ENCODE measurements at places on chromosomes 16 and 17. TPM values are rescaled to one million over a fixed set of nuclear protein-coding genes. Genes with fewer than 3 reads are reported as not detected.

SYT17 gene
- total RNA-seq = 5.3 TPM

ABCA5 gene
- 0.48 TPM for total RNA-seq

FMNL1 gene
- 1.7 TPM for total RNA-seq

- no peak for DNase-seq
These were observed 168.1 kb downstream of the XYLT1 start for GRCh38 chr16:17302620-17303019.

- no peak for DNase-seq
These were observed 31.3 kb upstream of the TEKT1 start for GRCh38 chr17:6862825-6863224.

TNRC6A gene
- 37.3 TPM for total RNA-seq

UBFD1 gene
- total RNA-seq = 68.2 TPM

GPS2 gene
- total RNA-seq = 60.2 TPM

DNA sequence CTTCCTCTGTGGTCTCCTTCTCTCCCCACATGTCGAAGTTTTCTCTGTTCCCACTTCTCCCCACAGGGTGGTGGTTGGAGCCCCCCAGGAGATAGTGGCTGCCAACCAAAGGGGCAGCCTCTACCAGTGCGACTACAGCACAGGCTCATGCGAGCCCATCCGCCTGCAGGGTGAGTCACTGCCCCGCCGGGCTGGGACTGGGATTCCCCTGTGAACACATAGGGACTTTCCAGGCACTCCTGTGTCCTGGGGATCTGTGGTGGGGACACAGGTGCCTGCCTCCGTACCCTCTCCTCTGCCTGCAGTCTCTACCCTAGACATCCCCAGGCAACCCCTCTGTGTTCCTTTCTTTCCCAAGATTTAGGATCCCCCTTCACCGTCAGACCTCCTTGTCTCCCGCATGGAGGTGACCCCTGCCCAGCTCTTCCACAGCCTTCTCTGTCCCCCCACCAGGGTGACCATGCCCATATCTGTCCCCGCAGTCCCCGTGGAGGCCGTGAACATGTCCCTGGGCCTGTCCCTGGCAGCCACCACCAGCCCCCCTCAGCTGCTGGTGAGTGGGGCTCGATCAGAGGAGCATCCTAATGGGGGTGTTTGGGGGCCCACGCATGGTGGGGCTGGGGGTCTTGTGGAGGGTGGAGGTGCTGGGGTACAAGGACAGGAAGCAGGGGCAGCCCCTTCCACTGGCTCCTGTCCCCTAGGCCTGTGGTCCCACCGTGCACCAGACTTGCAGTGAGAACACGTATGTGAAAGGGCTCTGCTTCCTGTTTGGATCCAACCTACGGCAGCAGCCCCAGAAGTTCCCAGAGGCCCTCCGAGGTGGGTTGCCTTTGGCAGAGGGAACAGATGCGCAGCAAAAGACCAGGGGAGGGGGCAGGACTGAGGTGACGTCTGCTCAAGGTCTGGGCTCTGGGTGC, 5.8 kb downstream of the ITGAM start:
- DNase-seq = peak; percentile 81

DNA sequence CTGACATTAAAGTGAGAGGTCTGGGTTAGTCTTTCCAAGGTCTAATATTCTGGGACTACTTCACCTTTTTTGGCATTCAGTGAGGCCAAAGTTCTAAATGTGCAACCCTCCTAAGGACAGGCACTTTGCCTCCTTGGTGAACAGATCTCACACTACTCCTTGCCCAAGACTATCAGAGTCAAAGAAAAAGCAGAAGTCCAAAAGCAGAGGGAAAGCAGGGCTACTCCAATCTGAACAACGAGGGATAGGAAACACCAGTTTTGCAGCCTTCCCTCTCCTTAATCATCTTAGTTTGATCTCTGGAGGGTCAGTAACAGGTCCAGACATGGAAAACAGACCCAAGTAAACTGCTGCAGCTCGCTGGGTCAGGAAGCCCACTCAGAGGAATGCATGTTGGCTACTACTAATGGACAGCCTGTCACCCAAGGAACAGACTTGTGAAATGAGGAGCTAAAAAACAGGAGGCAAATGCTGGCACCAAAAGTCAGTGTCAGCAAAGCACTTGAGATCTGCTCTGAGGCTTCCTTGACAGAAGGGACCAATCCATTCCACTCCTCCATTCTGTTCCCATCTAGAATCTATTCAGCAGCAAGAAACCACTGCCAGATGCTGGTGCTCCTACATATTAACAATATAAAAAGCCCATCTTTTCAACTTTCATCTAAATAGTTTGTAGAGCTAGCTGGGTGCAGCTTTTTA, 29.9 kb downstream of the DCUN1D3 start:
- no peak for DNase-seq

- no peak for DNase-seq
These were observed 9.9 kb downstream of the TMIGD1 start for GRCh38 chr17:30323895-30324319.

DNA sequence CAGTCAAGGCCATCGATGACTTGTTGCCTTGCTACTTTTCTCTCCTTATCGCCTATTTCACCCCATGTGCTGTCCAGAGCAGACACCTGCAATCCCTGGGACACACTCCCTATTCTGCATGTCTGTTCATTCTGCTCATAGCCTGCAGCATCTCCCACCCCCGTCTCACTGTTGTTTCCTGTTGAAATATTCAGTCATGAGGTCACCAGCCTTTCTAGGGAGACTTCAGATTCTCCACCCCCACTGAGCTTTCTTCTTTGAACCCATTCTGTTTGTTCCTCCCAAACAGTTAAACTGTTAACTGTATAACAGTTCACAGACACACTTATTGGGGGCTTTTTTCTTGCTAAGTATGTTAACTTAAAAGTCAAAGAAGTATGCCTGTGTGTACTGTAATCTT, 94.4 kb downstream of the AATF start:
- DNase-seq = no peak

BEAN1 gene
- total RNA-seq = not detected

DNA sequence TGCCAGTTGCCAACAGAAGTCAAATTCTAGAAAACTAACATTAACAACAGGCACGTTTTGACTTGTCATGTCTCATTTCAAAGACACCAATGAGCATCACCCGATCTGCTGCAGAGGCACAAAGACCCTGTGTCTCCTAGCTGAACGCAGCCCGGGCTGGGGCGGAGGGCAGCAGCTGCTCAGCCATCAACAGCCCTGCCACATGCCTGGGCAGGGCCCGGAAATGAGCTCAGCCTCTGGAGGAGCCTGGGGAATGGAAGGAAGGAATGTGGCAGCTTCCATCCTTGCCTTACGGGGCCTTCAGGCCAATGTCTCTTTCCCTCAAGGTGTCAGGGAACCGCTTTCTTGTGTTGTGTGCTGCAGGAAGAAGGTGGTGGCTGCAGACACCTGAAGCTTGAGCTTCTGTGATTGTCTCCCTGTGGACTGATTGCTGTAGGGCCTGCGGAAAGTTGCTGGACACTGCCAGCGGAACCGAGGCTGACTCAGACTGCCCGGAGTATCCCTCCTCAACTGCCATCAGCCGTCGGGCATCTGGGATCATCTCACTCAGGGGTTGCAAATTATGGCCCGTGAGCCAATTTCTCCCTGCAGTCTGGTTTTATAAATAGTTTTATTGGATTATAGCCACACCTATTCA, 7.3 kb downstream of the CDH13 start:
- DNase-seq = no peak

GRB7 gene
- 61.6 TPM for total RNA-seq

HOXB7 gene
- not detected for total RNA-seq

- DNase-seq = peak; percentile 29
These were observed 1.5 kb upstream of the SHISA6 start for GRCh38 chr17:11239379-11239970.

- DNase-seq = no peak
These were observed 16.0 kb downstream of the MAP2K6 start for GRCh38 chr17:69430488-69430887.

ABCA8 gene
- not detected for total RNA-seq

- peak; percentile 87 for DNase-seq
These were observed 32.1 kb upstream of the SREBF1 start for GRCh38 chr17:17868641-17869522.

- no peak for DNase-seq
These were observed 272.9 kb downstream of the UTP18 start for GRCh38 chr17:51533219-51533618.

GRCh38 chr17:78818932-78819331, 21.7 kb downstream of the USP36 start:
- DNase-seq = no peak

DNA sequence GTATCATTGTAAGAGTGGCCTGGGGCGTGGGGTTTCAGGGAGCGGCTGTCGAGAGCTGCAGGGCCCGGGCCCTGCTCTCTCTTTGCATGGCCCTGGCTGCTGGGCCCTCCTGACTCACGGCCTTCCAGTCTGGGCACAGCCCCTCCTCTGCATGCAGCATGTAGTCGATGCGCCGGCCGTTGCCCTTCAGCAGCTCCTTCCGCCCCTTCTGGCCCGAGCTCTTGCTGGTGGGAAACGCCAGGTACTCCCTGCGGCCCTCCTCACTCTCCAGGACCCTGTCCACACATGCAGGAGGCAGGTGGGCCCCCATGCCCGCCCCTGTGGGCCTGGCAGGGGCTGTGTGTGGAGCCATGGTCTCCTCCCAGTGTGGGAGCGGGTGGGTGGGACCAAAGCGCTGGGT, 50.7 kb downstream of the PRMT7 start:
- no peak for DNase-seq

DNA sequence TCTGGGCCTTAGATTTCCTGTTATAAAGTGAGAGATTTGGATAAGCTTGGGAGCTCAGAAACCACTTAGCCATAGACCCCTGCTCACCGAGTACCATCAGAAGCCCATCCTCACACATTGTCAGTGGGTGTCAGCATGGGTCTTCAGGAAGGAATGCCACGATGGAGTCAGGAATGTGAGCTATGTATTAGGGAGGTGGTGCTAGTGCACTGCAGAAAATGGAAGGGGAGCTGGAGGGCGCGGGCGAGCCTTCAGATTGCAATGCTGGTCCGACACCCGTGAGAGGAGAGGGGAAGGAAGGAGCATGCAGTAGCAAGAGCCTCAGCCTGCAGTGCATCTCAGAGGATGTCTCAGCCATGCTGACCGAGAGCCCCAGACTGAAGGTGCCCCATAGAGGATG, 294.5 kb downstream of the FOXL1 start:
- peak; percentile 63 for DNase-seq

DNA sequence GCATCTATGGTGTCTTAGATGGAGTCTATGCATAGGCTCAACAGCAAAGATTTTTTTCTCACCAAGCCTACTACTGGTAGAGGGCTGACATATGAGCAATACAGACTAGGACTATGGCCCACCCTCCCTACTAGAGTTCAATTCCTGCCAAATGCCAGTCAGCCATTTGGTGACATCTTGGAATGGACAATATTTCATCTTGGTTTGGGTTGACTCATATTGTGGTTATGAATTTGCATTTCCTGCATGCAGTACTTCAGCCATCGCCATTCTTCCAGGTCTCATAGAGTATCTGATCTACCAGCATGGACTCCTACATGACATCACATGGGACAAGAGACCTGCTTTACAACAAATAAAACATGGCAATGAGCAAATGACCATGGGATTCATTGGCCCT, 778.1 kb upstream of the SOX9 start:
- DNase-seq = no peak

GRCh38 chr17:38418693-38419507, 9.4 kb upstream of the ARHGAP23 start:
- DNase-seq = peak; percentile 95

GRCh38 chr16:50821586-50821985, 79.7 kb downstream of the CYLD start:
- no peak for DNase-seq

G6PC1 gene
- total RNA-seq = not detected

GRCh38 chr17:46943501-46944393, 20.8 kb downstream of the GOSR2 start:
- peak; percentile 77 for DNase-seq

GRCh38 chr16:10760858-10761257, 17.2 kb downstream of the NUBP1 start:
- no peak for DNase-seq

DNA sequence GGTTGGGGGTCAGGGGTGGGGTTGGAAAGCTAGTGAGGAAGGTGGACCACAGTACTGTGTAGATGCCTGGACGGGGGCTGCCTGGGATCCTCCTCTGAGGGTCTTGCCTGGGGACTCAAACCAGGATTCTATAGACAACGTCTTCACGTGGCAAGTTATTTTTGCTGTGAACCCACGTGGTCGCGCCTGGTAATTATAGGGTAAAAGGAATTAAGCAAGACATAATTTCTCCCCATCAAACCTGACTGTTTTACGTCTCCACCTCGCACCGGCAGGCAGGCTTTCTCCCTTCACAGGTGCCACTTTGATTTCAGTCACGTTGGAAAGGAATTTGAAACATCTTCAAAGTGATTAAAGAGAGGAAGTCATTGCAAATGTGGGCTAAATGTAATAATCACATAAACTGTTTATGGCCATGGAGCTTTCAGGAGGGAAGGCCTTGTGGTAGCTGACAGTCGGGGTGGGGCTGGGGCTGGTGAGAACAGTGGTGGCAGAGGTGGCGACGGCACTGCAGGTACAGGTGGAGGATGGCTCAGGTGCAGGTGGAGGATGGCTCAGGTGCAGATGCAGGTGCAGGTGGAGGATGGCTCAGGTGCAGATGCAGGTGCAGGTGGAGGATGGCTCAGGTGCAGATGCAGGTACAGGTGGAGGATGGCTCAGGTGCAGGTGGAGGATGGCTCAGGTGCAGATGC, 197.1 kb upstream of the NLRP1 start:
- DNase-seq = no peak

GRCh38 chr17:36761203-36761950, 160.0 kb downstream of the MRM1 start:
- DNase-seq = peak; percentile 64

C17orf67 gene
- total RNA-seq = 1.5 TPM

PGP gene
- 57.4 TPM for total RNA-seq

DNA sequence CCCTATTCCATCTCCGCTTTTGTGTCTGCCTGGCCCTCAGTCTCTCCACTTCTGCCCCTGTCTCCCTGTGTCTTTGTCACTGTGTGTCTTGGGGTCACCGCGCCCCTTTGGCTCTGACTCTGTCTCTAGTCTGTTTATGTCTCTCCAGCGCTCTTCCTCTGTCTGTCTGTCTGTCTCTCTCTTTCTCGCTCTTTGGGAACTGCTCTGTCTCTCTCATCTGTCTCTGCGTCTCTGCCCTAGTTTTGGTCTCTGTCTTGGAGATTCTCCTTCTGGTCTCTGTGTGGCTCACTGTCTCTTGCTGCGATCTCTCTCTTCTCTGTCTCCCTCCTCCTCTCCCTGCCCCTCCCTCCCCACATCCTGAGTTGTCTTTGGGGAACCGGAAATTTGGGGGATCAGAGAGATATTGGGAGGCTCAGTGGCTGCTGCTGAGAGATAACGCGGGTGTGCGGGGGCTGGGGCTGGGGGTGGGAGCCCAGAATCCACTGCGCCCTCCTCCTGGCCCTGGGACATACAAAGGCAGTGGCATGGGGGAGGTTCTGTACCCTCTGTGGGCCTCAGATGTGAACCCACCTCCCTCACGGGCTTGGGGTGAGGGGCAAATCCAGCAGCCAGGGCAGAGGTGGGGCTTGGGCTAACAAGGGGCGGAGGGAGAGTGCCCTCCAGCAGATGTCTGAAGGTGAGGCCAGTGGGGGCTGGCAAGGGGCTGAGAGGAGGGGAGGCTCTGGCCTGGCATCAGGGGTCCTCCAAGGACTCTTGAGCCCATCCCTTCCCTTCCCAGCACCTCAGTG, 24.4 kb downstream of the LAT start:
- peak; percentile 38 for DNase-seq

- no peak for DNase-seq
These were observed 4.7 kb downstream of the ZPBP2 start for GRCh38 chr17:39872751-39873150.

ZPBP2 gene
- not detected for total RNA-seq
